ENCODE measurements at places on chromosomes 11 and 22.

- DNase-seq, result no peak
These were observed 24.3 kb downstream of the ALKBH3 start for GRCh38 chr11:43904742-43905535.

DNA sequence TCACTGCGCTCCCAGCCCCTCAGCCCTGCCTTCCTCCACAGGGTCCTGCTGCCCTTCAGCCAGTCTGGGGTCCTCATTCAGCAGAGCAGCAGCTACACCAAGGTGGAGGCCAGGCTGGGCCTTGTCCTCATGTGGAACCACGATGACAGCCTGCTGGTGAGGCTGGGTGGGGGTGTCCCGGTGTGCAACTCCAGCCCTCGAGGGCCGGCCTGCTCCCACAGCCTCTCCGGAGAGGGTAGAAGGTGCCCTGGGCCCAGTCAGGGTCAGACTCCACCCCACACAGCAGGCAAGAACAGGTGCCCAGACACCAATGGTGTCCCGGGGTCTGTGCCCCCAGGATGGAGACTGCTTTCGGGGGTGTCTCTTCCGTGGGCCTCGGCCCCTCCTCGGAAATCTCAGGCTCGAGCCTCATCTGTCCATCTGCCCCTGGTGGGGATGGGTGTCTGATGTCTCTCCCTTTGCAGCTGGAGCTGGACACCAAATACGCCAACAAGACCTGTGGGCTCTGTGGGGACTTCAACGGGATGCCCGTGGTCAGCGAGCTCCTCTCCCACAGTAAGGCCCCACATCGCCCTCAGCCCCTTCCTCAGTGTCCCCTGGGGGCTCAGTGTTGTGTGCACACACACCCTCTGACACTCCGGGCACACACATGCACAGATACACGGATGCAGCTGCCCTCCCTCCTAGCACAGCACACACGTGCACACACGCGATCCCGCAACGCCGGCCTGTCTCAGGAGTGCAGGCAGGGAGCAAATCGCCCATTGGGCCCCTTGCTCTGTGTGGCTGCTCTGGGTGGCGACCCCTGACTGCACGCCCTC is 4.9 kb downstream of the MUC5AC start:
- no peak for DNase-seq

DNA sequence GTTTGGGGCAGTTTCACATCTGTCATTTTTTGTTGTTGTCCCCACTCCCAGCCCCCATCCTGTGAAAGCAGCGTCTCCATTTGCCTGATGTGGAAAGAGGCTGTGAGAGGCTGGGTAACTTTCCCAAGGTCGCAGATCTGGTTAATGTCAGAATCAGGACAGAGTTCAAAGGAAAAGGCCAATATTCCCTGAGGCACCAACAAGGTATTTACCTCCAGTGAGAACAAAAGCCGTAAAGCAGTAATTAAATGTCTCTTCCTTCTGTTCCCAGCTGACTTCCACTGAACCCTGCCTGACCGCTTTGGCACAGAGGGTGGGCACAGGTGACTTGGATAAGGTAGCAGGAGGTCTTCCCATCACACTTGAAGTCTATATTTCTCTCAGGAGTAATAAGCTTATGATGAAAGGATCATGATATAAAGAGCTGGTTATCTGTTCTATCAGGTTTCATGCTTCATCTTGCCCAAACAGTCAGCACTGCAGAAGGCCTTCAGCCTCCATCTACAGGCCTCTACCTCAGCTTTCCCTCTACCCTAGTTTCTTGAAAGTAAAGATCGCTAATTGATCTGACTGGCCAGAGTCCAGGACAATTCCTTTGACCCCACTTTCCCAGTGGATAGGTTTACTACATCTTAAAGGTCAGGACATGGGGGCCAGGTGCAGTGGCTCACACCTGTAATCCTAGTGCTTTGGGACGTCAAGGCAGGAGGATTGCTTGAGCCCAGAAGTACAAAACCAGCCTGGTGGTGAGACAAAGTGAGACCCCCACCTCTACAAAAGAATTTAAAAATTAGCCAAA is 9.4 kb downstream of the C11orf91 start:
- DNase-seq, result no peak

- DNase-seq, result no peak
These were observed 11.2 kb downstream of the OR8D1 start for GRCh38 chr11:124302347-124303125.

DNA sequence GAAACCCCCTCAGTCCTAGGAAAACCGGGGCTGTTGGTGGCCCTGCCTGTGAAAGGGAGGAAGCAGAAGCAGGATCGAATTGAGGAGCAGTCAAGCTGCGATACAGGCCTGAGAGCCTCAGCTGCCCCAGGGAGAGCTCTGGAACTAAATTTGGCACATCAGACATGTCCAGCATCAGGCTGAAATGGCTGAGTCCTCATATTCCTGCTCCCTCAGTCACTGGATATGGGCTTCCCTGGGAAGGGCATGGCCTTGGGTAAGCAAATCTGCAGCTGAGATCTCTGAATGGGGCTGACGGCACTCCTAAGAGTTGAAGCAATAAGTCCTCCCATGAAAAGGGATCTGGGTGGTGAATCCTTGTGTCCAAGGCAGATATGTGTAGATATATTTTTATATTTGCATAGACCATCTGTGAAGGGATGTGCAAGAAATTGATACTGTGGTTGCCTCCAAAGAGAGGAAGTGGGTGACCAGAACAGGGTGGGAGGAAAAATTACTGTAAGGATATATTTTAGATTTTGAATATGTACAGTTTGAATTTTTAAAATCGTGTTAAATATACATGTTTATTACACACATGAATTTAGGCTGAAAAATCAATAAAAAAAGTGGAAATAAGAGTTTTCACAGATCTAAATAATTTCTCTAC is 45.5 kb downstream of the APIP start:
- no peak for DNase-seq

DNA sequence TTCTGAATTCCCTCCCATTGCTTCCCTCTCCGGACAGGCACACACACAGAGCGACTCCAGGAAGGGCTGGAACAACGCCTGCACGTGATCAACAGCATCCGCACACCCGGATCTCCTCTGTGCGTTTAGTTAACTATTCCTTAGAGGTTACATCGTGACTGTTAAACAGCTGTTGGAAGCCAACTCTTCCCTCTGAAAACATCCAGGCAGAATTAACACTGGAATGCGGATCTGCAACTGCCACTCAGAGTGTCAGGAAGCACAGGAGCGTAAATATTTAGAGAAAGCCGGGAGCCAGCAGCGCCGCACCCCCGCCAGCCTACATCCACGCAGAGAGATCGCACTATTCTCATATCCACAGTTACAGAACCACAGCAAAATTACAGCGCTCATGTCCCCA is 46.2 kb downstream of the SHANK2 start:
- no peak for DNase-seq

- DNase-seq, result no peak
These were observed 702 bp upstream of the KCNJ4 start for GRCh38 chr22:38455530-38456271.

DNA sequence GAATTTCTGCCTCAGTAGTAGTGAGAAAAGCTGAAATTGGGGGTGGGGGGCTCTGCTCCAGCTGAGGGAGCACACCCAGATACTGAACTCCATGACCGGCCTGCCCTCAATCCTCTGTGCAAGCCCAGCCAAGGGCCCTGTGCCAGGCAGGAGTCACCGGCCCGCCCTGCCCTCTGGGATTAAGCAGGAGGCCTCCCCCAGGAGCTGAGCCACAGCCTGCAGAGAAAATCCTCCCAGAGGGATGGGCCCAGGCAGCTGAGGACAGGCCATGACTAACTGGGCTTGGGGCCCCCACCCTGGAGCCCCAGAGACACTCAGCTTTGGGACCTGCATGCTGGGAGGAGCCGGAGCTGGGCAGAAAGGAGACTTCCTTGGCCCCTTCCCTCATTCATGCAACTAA is 48.8 kb downstream of the MN1 start:
- DNase-seq, result no peak

GRCh38 chr22:42645938-42646568 is 3.1 kb downstream of the CYB5R3 start:
- DNase-seq, result no peak

GRCh38 chr11:101439488-101439887 is 144.3 kb downstream of the TRPC6 start:
- no peak for DNase-seq

GRCh38 chr11:71481101-71481960 is 28.3 kb downstream of the NADSYN1 start:
- DNase-seq, result no peak
